ENCODE measurements at places on chromosomes 1 and 21. TPM values are rescaled to one million over a fixed set of nuclear protein-coding genes. Genes with fewer than 3 reads are reported as not detected.

GRCh38 chr1:95604771-95605170, 370.8 kb downstream of the RWDD3 start:
- H3K27ac ChIP-seq, result no peak overlapping the region
- H3K36me3 ChIP-seq, result no peaks in the 10 kb centered on the region
- DNase-seq, result no peak
- peaks cover 7% of the 10 kb centered on the region for H3K27me3 ChIP-seq

PIP5K1A gene
- total RNA-seq, result 84.4 TPM

GRCh38 chr1:37663426-37664000, 28.8 kb upstream of the CDCA8 start:
- no peak for DNase-seq
- H3K36me3 ChIP-seq, result no peaks in the 10 kb centered on the region
- H3K4me1 ChIP-seq, result peaks cover 6% of the 10 kb centered on the region

- DNase-seq, result no peak
- H3K27me3 ChIP-seq, result no peaks in the 10 kb centered on the region
- peaks cover 51% of the 10 kb centered on the region for H3K36me3 ChIP-seq
- H3K4me3 ChIP-seq, result no peak overlapping the region
- no peak overlapping the region for H3K27ac ChIP-seq
Measured at GRCh38 chr21:33281096-33281652, 15.0 kb downstream of the IL10RB start.

Measured in osteocyte (in vitro differentiated cells).